ENCODE measurements at places on chromosomes 16 and 17. TPM values are rescaled to one million over a fixed set of nuclear protein-coding genes. Genes with fewer than 3 reads are reported as not detected.

Gene CHMP1A
- 92.0 TPM for total RNA-seq

Gene AANAT
- total RNA-seq, result 0.35 TPM

Gene C1QTNF8
- not detected for total RNA-seq

Gene ACTG1
- total RNA-seq, result 5,481 TPM

Gene ASPHD1
- total RNA-seq, result 23.3 TPM

Gene DNASE1L2
- total RNA-seq, result 1.1 TPM

Gene CLEC10A
- not detected for total RNA-seq

Gene TMUB2
- total RNA-seq, result 41.0 TPM

Gene LDAF1
- total RNA-seq, result 17.2 TPM

Gene TEKT1
- 0.21 TPM for total RNA-seq

Gene TMEM238L
- total RNA-seq, result not detected

Gene C16orf92
- not detected for total RNA-seq

Gene SMTNL2
- total RNA-seq, result 0.77 TPM

Gene GGT6
- not detected for total RNA-seq

Gene CCL1
- total RNA-seq, result not detected

Gene YBX2
- 0.43 TPM for total RNA-seq

Gene IL4R
- 28.3 TPM for total RNA-seq

Gene KRTAP2-2
- total RNA-seq, result not detected

Gene KRT17
- 1.9 TPM for total RNA-seq

Gene ZNF207
- 232 TPM for total RNA-seq

Gene NOG
- total RNA-seq, result 0.94 TPM

Measured in A549 treated with Hydrocortisone at 1 μM for 4 hours (cell line).